ENCODE measurements at places on chromosomes 2 and 18.

- no peak for DNase-seq
Measured at GRCh38 chr2:167192833-167193232, 304.6 kb downstream of the XIRP2 start.

DNA sequence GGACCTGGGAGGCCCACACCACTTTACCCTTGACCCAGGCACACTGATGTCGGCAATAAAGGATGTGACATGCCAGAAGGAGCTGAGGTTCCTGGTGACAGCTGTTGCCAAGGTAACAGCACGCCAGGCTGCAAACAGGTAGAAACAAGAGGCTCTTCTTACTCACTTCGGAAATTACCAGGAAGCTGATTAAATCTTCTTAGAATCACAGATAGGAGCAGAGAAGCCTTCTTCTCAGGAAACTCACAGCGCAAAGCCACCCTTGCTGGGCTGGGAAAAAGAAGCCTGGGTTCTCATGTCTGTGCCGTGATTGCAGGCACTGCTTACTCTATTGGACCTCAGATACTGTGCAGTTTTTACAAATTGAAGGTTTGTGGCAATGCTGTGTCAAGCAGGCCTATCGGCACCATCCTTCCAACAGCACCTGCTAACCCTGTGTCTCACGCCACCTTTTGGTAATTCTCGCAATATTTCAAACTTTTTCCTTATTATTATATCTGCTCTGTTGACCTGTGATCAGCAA, 61.0 kb upstream of the TAF1B start:
- DNase-seq, result no peak

GRCh38 chr2:43977677-43978375, 18.0 kb downstream of the LRPPRC start:
- no peak for DNase-seq

DNA sequence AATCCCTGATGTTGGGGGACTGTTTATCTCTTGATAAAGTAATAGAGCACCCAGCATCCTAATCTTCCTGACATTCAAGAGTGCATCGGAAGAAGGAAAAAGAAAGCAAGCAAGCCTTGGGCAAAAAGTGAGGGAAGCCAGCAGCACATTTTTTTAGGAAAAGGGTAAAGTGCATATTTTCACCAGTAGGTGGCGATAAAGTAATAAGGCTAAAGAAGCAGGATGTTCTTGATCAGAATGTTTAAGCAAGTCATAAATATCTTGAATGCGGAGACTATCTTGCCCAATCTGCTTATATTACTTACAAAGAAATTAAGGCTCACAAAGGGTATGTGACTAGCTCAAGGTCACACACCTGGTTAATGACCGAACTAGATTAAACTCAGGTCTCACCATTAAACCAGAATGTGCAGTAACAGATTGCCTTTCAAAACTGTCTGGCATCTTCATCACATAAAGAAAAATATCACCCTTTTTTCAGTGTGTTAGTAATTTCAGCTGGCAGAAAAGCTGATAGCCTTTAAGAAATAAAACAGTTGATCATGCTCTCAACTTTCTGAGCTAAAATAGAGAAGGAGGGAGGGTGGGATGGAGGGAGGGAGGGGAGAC, 83.8 kb downstream of the VIT start:
- DNase-seq, result no peak

- DNase-seq, result no peak
Measured at GRCh38 chr2:20177556-20178248, 47.2 kb downstream of the SDC1 start.

DNA sequence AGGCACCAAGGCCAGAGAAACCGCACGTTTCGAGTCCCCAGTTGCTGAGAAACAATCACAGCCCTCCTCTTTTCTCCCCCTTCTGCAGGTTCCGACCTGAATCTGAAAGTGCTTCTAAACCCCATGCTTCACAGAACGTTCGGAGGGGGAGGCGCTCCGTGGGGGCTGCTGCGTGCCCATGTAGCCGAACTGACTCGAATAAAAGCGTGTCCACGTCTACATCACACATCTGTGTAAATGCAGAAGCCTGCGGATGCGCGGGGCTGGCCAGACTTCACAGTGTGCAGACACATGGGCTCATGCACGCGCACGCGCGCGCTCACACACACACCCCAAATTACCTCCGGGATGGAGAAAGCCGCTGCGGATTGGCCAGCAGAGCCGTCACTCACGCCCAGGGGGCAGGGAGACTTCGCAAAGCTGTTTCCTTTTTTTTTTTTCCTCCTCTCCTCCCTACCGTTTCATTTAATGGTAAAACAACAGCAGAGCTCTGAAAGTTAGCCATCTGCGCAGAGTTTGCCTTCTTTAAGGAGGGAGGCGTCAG, 2.3 kb downstream of the ZNF516 start:
- DNase-seq, result peak; percentile 94

DNA sequence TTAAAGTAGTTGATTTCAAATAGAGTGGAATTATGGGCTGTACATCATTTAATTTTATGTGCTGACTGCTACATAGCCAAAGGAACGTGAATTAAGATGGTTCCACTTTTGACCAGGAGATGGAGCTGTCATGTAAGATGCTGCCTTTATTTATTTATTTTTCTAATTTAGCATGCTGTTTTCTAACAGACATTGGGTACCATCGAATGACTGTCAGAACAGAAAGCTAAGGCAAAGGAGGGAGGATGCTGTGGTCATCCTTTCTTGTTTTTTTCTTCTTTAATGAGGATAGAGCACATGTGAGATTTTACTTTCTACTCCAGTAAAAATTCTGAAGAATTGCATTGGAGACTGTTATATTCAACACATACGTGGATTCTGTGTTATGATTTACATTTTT, at the start of gene SCN2A:
SCN2A (plus strand) TSS at position 185 of the 400 bp plus-strand sequence. CDS start 56,410 bp downstream, outside the sequence.
- no peak for DNase-seq

DNA sequence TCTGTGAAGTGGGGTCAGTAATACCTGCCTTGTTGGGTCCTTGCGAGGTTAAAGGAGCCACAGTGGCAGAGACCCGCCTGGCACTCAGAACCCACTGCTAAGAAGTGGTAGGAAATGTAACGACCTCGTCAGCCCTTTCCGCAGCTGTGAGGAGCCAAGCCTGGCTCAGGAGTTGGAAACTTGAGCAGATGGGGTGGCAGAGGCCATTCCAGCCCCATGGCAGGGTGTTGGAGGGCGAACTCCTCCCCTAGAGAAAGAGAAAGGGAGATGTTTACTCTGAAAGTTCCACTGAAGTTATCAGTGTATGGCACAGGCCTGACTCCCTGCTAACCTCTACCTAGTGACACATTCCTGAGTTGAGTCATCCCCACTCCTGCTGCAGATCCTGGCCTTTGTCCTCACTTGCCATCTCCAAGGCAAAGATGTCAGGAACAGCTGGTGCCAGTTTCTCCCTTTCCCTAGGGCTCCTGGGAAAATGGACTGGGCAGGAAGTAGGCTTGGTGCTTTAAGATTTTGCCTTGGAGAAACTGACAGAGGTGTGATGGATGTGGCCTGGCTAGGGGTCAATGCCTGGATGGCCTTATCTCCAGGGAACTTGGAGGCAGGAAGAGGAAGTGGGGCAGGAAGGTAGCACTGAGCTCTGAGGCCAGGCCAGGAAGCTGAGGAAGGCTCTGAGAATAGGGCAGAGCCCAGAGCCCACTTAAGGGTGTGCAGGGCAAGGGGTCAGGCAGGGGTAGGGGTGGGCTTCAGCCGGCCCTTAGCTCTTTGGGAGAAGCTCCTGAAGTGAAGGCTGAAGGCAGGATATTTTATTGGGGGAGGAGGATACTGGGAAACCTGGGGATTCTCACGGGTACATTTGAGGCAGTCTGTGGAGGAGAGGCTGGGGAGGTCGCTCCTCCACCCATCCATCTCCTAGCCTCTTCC, 888 bp downstream of the VAMP5 start:
- DNase-seq, result no peak

GRCh38 chr2:207257251-207258250, 91.8 kb upstream of the KLF7 start:
- DNase-seq, result no peak

GRCh38 chr18:48238206-48238605, 171.0 kb downstream of the ZBTB7C start:
- DNase-seq, result no peak

- no peak for DNase-seq
Measured at GRCh38 chr2:25063876-25064660, 22.2 kb downstream of the EFR3B start.

All from dorsolateral prefrontal cortex (tissue), 122 donors.